Cardiac muscle cell (in vitro differentiated cells and primary cell): ENCODE measurements at places on chromosomes 6 and 20. TPM values are rescaled to one million over a fixed set of nuclear protein-coding genes. Genes with fewer than 3 reads are reported as not detected.

SLC2A4RG gene
- total RNA-seq, result 79.2 and 177 TPM in 2 replicates

SRSF12 gene
- 4.1 and 5.1 TPM in 2 replicates for total RNA-seq

BANF2 gene
- total RNA-seq, result not detected in 2 replicates

ZNF341 gene
- 2.7 and 3.8 TPM in 2 replicates for total RNA-seq

GLP1R gene
- total RNA-seq, result 0.11 and 0.12 TPM in 2 replicates

TMEM170B gene
- 2.6 and 3.0 TPM in 2 replicates for total RNA-seq

SYCP2L gene
- 3.4 and 6.9 TPM in 2 replicates for total RNA-seq

ZSCAN23 gene
- 6.9 and 11.3 TPM in 2 replicates for total RNA-seq

LY6G6F gene
- not detected in 2 replicates for total RNA-seq

- H3K36me3 ChIP-seq, result no peaks in the 10 kb centered on the region
- peaks cover 17% of the 10 kb centered on the region for H3K4me1 ChIP-seq
- DNase-seq, result peak; percentile 86
- H3K27me3 ChIP-seq, result peaks cover 9% of the 10 kb centered on the region
These were observed at the start of gene RGS19 for GRCh38 chr20:64079273-64080012. Gene RGS19 (minus strand): TSS chr20:64079518. CDS start chr20:64076886, 2,632 bp downstream.

DNA sequence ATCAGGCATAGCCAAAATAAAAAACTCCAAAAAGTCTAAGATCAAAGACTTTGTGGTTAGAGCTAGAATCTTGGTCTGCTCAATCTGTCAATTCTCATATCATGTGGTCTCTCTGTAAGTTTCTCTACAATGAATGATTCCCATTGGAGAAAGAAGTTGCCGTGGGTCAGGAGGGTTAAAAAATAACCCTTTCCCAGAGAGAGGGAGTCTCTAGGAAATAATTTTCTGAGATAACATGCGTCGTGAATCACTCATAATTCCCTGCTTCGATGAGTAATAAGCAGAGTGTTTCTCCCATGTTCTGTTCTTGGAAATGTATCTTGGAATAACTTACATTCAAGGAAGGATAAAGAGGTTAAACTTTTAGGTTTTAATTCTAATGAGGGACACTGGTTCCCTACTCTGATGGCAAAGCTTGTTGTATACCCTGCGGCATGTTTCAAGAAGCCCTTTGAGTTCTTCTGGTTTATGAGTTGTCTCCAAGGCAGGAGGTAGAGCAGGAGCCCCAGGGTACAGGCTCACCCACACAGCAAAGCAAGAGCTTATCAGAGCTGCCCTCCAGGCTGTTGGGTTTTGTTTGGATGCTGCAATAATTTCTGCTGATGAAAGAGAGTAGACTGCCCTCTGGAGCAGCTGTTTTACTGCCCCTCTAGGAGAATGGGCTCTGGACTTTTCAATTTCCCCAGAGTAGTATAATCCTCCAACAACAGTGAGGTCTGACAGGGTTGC, 599.1 kb downstream of the QKI start:
- no peaks in the 10 kb centered on the region for H3K27me3 ChIP-seq
- no peaks in the 10 kb centered on the region for H3K36me3 ChIP-seq
- H3K27ac ChIP-seq, result no peak overlapping the region
- H3K4me1 ChIP-seq, result no peaks in the 10 kb centered on the region
- H3K4me3 ChIP-seq, result no peak overlapping the region

- no peak for DNase-seq
- H3K27ac ChIP-seq, result no peak overlapping the region
- no peaks in the 10 kb centered on the region for H3K4me1 ChIP-seq
- H3K27me3 ChIP-seq, result peaks cover 24% of the 10 kb centered on the region
- no peaks in the 10 kb centered on the region for H3K36me3 ChIP-seq
These were observed 93.5 kb upstream of the MLN start for GRCh38 chr6:33897189-33897780.

GRCh38 chr6:140201787-140202458, 827.5 kb upstream of the CITED2 start:
- no peak for DNase-seq
- no peaks in the 10 kb centered on the region for H3K27me3 ChIP-seq
- no peak overlapping the region for H3K27ac ChIP-seq
- peaks cover 19% of the 10 kb centered on the region for H3K4me1 ChIP-seq
- H3K36me3 ChIP-seq, result no peaks in the 10 kb centered on the region

- H3K4me1 ChIP-seq, result no peaks in the 10 kb centered on the region
- peak; percentile 11 for DNase-seq
- no peaks in the 10 kb centered on the region for H3K27me3 ChIP-seq
- H3K36me3 ChIP-seq, result no peaks in the 10 kb centered on the region
- no peak overlapping the region for H3K4me3 ChIP-seq
- no peak overlapping the region for H3K27ac ChIP-seq
These were observed 5.1 kb downstream of the BTN2A2 start for GRCh38 chr6:26388014-26388413.

DNA sequence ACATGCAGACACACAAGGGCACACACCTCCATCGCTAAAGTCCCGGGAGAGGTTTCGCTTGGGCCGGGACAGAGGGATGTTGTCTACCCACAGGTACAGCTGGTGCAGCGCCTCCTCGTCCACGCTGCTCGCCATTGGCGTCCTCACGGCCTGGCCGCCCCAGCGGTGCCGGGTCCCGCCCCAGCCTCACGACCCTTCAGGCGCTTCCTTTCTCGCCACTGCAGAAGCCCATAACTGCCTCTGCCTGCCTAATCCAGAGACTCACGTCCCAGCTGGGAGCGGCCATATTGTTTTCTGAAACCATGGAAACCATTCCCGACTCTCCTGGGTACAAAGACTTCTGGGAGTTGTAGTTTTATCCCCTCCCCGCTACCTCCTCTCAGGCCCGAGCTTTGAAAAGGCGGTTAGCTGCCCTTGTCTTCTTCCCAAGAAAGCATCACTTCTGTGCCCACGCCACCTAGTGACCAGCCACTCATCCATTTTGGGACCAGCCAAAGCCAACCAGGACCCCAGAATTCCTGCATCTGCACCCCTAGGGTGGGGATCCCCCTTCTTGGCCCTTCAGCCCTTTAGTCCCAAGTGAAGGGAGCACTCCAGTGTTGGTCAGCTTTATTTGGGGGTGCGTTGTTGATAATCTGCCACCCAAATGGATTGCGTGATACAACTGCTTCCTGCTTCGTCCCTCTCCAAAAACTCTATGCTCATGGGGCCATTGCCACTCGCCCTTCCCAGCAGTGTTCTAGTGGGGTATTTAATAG, at the start of gene SPEF1:
Gene SPEF1, minus strand, starts transcription at position 296 of the 758 bp plus-strand sequence. Its CDS starts 161 bp downstream, at position 135.
- H3K4me1 ChIP-seq, result no peaks in the 10 kb centered on the region
- H3K27me3 ChIP-seq, result peaks cover 36% of the 10 kb centered on the region
- H3K27ac ChIP-seq, result no peak within 1 kb of the TSS

DNA sequence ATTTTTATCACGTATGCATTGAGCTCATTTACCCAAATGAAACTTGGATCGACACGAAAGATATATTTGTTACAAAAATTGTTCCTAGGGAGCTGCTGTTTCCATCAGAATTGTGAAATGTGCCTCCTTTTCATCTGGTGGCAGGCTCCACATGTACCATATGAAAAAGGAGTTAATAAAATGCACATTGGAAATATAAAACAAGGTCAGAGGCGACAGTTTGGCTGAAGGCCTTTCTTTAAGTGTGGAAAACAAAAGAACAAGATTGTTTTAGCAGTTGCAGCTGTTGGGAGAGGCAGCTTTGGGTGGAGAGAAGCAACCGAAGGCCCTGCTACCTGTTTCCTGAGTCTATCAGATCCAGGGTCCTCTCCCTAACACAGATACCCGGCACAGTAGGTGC, 334.5 kb upstream of the NT5E start:
- no peaks in the 10 kb centered on the region for H3K27me3 ChIP-seq
- no peak for DNase-seq
- H3K27ac ChIP-seq, result no peak overlapping the region
- H3K4me1 ChIP-seq, result no peaks in the 10 kb centered on the region

GRCh38 chr6:111411046-111411445, 72.0 kb downstream of the REV3L start:
- H3K4me3 ChIP-seq, result no peak overlapping the region
- H3K4me1 ChIP-seq, result no peaks in the 10 kb centered on the region
- no peaks in the 10 kb centered on the region for H3K27me3 ChIP-seq
- no peaks in the 10 kb centered on the region for H3K36me3 ChIP-seq
- DNase-seq, result no peak

DNA sequence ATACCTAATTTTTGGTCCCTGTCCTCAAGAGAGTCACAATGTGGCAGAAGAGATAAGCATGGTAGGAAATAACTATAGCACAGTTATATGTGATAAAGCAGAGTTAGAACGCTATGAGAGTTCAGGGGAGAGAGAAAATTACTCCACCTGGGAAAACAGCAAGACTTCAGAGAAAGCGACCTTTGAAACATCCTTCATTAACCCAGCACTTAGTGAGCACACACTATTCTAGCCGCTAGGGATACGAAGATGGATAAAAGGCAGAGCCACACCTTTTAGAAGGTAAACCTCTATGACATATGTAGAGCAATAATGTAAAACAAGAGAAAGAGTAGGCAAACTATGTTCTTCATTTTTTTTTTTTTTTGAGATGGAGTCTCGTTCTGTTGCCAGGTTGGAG, 264.3 kb downstream of the PTPRK start:
- no peak overlapping the region for H3K4me3 ChIP-seq
- no peak overlapping the region for H3K27ac ChIP-seq
- no peaks in the 10 kb centered on the region for H3K36me3 ChIP-seq
- H3K27me3 ChIP-seq, result no peaks in the 10 kb centered on the region

DNA sequence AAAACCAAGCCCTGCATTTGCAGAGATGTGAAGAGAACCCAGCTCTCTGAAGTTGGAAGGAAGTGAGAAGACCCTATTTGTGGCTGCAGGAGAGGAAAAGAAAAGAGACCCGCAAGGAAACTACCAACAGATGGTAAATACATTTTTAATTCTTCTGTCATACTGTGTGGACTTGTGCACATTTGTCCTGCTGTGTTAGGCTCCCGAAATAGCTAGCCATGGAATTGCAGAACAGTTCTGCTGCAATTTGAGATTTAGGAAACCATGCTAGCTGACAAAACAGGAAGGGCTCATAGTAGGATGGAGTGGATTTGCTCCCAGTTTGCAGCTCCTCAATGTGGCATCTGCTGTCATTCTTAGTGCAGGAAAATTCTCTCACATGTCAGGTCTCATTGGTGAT, 12.1 kb upstream of the ATXN1 start:
- H3K36me3 ChIP-seq, result no peaks in the 10 kb centered on the region
- H3K4me1 ChIP-seq, result peaks cover 12% of the 10 kb centered on the region
- no peak overlapping the region for H3K4me3 ChIP-seq
- no peak for DNase-seq
- no peak overlapping the region for H3K27ac ChIP-seq

- no peaks in the 10 kb centered on the region for H3K36me3 ChIP-seq
- no peak overlapping the region for H3K4me3 ChIP-seq
- H3K4me1 ChIP-seq, result peaks cover 3% of the 10 kb centered on the region
- no peaks in the 10 kb centered on the region for H3K27me3 ChIP-seq
These were observed 34.3 kb upstream of the VEGFA start for GRCh38 chr6:43735642-43736199.

- no peak overlapping the region for H3K27ac ChIP-seq
- DNase-seq, result no peak
- H3K4me1 ChIP-seq, result no peaks in the 10 kb centered on the region
- peaks cover 7% of the 10 kb centered on the region for H3K36me3 ChIP-seq
These were observed 80.4 kb downstream of the DHX35 start for GRCh38 chr20:39042279-39043150.

DNA sequence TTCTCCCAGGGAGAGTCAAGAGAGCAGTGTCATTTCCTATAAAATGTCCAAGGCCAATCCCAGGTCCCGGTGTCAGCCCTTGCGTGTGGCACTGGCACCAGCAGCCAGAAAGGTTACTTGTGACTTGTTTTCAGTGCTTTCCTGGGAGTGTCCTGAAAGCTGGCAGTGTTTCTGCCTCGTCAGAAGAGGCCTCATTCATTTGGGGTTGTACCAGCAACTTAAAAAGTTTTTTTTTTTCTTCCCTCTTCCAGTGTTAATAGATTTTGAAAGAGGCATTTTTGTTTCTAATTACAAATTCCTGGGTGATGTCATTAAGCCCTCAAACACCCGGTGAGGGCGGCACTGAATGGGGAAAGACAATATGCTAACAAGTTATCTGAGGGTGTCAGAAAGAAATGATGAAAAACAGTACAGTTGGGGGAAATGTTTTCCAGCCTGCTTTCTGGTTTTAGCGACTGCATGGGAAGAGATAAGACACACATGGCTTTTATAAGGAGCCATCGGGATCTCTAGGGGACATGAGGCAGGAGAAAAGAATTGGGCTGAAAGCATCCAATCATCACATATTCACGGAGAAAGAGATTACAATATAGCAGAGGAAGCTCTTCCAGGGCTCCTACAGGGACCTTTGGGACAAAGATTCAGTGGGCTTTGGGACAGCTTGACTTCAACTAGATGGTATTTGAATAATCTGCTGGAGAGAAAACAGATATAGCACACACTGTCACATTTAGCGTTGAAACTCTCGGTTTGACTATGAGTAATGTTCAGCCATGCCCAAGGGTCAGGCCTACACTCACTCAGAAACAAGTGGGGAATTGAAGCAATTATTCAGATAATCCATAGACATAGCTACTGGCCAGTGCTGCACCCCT, 153.0 kb downstream of the BCAS1 start:
- no peaks in the 10 kb centered on the region for H3K27me3 ChIP-seq
- peak overlapping the region; percentile 85 for H3K27ac ChIP-seq
- DNase-seq, result no peak

- no peak for DNase-seq
- no peak overlapping the region for H3K27ac ChIP-seq
- H3K27me3 ChIP-seq, result peaks cover 12% of the 10 kb centered on the region
- H3K4me1 ChIP-seq, result no peaks in the 10 kb centered on the region
These were observed 869 bp downstream of the COL21A1 start for GRCh38 chr6:56246541-56246880.

DNA sequence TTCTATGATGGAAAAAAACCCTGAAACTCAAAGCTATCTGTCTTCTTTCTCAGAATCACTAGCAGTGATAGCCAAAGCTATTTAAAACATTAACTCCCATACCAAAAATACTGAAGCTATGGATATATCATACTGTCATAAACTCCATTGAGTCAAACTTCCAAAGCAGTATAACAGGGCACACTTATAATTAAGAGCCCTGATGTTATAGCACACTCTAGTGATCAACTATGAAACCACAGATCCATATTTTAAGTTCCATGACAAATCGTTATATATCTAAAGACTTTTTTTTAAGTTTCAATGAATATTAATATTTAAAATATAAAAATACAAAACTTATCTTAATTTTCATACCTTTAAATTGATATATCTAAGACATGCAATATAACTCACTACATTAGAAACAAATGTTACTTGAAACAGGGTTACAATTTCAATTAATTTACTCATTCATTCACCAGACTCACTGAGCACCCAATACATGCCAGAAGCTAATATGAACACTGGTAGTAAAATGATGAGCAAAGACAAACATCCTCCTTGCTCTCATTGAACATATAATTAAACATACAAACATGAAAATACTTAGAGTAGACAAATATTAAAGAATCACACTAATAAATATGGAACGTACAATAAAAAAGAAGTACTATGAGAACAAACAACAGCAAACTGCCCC, 69.3 kb downstream of the IBTK start:
- H3K36me3 ChIP-seq, result peaks cover 31% of the 10 kb centered on the region
- H3K4me1 ChIP-seq, result no peaks in the 10 kb centered on the region
- H3K4me3 ChIP-seq, result no peak overlapping the region
